ENCODE measurements at places on chromosomes 11 and 22.

DNA sequence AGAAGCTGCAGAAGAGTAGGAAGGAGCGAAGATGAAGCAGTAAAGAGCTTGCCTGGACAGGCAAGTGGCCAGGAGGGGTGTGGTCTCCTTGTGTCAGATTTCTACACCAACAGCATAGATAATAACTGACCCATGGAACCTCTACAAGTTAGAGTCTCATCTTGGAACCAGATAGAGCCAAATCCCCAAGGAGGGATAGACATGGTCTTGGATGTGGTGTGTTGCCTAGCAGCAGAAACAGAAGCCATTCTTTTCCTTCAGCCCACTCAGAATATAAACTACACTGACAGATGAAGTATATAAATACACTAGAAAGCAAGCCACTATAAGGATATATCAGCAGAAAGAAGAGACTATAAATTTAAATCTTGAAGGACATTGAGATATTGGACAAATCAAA, 4.3 kb upstream of the CARD16 start:
- no peak for DNase-seq

DNA sequence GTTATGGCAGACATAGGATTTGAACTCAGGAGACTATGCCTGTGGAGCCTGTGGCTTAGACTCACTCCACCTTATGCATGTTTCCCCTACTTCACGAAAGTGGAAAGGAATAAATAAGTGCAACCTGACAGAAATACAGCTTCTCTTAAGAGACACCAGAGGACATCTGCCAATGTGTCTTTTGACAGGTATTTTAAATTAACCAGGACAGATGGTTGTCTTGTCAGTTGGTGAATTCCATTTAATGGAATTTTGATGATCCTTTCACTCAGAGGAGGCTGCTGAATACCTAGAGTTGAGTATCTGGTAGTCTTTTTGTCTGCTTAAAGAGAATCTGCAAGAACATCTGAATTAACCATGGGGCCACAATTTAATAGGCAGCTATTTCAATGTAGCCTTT, 46.1 kb downstream of the NELL1 start:
- no peak for DNase-seq

- DNase-seq = no peak
These were observed 58.8 kb downstream of the BMAL1 start for GRCh38 chr11:13336246-13336878.

- DNase-seq = no peak
These were observed 10.8 kb downstream of the LIF start for GRCh38 chr22:30235687-30236170.

DNA sequence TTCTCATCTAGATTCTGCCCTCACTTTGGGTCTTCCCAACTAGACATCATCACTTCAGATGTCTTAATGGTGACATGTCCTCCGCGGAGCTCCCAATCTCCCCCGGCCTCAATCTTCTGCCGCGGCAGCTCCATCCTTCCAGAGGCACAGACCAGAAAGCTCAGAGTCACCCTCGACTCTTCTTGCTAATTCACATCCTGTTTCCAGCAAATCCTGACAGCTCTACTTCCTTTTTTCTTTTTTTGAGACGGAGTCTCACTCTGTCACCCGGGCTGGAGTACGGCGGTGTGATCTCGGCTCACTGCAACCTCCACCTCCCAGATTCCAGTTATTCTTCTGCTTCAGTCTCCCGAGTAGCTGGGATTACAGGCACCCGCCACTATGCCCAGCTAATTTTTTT, 54.5 kb downstream of the CACNG2 start:
- DNase-seq = no peak

DNA sequence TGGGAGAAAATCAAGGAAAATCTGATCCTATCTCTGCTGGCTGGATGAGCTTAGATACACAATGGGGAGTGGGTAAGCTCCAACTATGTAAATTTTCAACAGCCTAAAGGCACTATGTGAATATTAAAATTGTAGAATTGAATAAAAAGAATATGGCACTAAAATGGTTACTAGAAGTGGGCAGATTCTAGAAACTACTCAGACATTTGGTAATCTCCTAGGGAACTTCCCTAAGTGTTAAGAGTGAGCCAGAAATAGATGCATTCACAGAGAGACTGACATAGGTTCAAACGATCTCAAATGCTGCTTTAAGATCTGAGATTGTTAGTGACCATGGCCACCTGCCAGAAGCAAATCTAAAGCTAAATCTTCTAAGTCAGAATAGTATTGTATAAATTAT, 4.3 kb upstream of the OR52E1 start:
- DNase-seq = no peak

DNA sequence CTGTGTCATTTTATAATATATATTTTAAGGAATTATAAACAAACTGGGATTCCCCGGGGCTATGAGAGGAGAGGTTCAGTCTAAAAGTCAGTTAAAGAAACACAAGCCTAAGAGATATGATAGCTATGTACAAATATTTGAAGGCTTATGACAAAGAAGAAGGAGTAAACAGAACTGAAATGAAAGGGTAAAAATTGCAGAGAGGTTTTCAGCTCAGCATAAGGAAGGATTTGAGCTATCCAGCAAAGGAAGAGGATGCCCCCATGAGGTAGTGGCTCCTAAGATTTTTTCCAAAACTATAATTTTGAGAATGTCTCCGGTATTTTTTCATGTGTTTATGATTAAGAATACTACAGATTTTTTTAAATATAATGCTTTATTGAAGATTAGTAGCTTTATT, 57.9 kb upstream of the ANGPTL5 start:
- no peak for DNase-seq

Data from stimulated activated CD4-positive, alpha-beta T cell treated with anti-CD3 and anti-CD28 coated beads, Interleukin-2, amount 100 ng/mL, for 4 hours (primary cell).